ENCODE measurements at places on chromosomes 1 and 21.

DNA sequence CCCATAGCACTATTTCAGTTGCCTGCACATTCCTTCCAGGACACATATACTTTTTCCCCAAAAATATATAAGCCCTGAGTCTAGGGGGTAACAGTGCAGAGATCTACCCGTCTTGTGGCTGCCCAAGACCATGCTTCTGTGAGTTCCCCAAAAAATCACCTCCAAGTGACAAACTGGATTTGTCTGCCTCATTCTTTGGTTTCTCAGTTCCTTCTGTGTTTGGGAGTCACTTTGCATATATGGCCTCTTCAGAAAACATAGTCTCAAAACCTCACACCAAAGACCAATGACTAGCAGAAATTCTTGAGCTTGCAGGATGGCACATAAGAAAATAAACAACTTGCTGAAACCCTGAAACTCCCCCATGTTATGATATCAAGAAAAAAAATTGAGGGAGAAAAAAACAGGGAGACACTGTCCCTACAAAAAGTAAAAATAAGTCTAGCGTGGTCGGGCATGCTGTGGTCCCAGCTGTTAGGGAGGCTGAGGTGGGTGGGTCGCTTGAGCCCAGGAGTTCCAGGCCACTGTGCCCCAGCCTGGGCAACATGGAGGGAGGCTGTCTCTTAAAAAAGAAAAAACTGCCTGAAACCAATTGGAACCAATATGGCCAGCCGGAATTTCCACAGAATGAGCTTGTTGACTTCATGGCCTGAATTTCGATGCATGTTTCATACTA is 8.0 kb downstream of the JMJD4 start:
- DNase-seq = no peak

- no peak for DNase-seq
Observed at GRCh38 chr21:34894401-34894800, 154.7 kb downstream of the RUNX1 start.

- no peak for DNase-seq
Observed at GRCh38 chr1:24717887-24718650, 27.2 kb upstream of the CLIC4 start.

DNA sequence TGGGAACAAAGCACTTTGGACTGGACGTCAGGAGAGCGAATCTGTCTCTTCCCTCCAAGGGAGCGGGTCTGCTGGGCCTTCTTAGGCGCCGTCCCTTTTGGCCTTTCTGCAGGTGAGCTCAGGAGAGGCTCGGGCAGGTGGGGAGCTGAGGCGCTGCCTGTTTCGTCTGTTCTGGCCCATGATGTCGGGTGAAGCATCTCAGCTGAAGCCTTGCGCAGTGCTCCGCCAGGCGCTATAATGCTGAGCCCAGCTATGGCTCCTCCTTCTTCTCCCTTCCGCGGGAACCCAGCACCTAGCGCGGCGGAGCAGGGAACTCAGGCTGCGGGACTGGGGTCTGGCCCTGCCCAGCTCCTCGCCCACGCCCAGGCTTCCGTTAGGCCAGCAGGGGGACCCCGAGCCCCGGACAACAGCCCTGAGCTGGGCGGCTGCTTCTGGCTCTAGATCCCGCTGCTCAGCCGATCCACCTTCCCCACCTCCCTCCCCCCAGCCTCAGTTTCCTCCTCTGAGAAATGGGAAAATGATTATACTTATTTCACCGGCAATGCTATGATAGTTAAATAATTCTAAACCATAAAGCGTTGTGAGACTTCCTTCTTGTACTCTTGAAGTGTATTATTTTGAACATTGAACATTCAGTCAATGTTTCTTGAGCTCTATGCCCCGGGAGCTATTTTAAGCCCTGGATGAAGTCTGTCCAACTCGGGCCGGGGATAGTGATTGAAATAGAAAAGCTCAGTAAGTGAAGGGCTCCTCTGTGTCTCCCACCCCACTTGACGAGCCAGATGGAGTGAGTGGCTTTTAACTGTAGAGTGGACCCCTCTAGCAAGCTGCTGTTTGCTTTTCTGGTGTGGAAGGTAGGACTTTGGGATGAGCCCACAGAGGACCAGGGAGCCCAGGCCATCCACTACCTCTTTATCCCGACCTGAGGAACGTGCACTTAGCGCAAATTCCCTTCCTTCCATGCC is 9.6 kb upstream of the ADORA1 start:
- DNase-seq = peak; percentile 64

DNA sequence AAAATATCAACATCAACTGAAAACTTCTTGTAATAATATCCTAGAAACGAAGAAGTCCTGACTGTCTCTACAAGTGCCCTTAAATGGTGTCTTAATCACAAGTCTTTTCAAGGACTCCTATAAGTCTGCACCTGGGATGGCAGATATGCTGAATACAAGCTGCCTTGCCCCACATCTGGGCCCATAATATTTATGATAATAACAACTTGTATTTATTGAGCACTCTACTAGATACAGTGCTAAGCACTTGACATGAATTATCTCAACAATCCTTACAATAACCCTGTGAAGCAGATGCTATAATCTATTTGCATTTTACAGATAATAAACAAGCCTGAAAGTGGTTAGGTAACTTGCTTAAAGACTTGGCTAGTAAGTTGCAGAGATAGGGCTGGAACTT is 78.0 kb upstream of the ZNF648 start:
- DNase-seq = no peak

GRCh38 chr1:67958472-67958871 is 92.0 kb downstream of the DIRAS3 start:
- no peak for DNase-seq

DNA sequence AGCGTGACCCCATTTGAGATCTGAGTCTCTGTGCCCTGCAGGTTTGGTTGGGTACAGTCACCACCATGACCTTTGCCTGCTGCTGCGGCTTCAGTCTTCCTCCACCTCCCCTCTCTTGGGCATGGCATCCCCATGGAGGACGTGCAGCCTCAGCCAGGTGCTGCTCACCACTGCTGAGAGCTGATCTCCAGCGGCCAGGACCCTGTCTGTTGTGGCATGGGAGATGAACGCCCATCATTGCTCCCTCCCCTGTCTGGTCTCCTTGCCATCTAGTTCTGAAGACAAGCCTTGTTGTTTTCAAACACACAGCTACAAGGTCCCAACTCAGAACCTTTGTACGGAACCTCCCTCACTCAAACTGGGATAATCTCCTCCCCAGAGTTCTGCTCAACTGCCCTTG is 19.2 kb upstream of the PKP1 start:
- DNase-seq = no peak

GRCh38 chr1:1748686-1749321 is 24.6 kb upstream of the CDK11A start:
- no peak for DNase-seq

- DNase-seq = no peak
Observed at GRCh38 chr1:206905295-206906164, 8.3 kb downstream of the IL24 start.

DNA sequence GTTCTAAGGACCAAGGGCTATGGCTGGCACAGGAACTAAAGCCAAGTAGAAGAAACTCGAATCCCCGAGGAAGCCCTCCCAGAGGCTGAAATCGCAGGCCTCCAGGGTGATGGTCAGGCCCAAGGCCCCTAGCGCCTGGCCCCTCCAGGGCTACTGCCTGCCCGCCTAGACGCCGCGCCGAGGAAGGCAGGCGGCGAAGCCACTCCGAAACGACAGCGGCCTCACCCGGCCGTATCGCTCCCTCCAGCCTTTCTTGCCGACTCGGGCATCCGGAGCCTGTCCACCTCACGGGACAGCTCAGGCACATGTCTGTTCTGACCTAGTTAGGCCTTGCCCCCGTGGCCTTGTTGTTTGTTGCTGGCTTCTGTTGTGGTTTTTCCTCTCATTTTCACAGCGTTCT is 9.7 kb upstream of the LHX8 start:
- no peak for DNase-seq

- DNase-seq = no peak
Observed at GRCh38 chr1:78645723-78646122, 3.9 kb upstream of the IFI44 start.

GRCh38 chr1:239817801-239818200 is 273.9 kb upstream of the FMN2 start:
- no peak for DNase-seq

DNA sequence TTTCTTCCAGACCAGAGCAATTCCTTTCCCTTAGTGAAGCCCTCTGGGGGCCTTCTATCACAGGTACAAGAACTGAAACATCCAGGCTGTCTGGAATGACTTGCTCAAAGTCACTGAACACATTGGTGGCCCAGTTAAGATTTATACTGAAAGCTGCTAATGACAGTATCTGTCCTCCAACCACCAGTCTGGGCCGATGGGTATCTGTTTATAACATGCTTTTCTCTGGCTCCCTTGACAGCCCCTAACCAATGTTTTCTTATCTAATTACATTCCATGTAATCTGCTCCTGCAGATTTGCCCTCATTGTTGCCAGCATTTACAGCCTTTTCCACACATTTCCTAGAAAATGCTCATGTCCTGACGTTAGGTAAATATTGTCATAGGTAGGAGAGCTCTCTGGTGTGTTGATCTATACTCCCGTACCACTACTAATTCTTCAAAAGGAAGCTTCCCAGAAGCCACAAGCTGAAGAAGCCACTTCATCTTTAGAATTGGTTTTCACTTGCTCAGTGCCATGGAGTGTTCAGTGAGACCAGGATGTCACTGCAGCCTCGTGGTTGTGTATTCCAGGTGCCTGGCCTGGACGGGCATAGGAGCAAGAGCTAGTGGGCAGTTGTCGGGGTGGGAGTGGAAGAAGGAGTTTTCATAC is 163.9 kb downstream of the TSEN15 start:
- no peak for DNase-seq

GRCh38 chr21:25838809-25839208 is 104.0 kb downstream of the GABPA start:
- DNase-seq = no peak

DNA sequence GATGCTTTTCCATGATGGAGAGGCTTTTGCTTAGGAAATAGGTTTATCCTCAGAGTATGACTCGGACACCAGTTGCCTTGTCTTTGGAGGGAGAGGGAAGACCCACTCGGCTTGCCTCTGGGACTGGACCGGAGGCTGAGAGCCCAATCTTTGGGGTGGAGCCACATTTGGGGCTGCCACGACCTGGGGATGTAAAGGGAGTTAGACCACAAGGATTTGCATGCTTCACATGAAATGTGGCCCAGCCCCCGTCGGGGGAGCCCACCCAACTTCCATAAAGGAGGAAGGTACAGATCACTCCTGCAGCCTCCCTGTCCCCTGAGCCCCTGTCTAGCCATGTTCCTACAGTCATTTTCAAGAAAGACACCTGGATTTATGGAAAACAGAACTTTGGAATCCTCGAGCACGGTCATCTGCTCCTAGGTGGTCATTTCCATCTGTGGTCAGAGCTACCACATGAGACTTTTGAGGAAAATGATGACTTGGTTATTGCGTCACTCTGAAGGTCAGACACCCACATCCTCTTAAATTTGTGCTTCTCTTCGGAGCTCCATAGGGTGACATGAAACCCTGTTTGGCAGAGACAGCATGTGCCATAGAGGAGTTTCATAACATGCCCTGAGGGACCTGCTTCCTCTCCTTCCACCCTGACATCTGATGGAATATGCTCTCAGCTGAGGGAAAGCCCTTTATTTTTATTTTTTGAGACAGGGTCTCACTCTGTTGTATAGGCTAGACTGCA is 99.4 kb upstream of the SLC45A1 start:
- DNase-seq = no peak

Data from T47D (cell line).